ENCODE measurements at places on chromosomes 16 and 17.

- no peak for DNase-seq
Measured at GRCh38 chr16:84562174-84562815, 55.6 kb downstream of the COTL1 start.

DNA sequence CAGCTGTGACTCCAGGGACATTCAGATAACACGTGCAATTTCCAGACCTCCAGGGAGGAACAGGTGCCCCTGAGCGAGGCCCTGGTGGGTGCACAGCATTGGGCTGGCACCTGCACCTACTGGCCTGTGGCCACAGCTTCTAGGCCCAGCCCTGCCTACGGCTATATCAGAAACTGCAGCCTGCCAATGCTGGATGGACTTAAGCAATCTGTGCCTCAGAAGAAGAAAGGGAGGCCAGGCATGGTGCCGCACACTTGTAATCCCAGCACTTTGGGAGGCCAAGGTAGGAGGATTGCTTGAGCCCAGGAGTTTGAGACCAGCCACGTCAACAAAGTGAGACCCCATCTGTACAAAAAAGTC, 12.4 kb downstream of the PITPNM3 start:
- DNase-seq = no peak

DNA sequence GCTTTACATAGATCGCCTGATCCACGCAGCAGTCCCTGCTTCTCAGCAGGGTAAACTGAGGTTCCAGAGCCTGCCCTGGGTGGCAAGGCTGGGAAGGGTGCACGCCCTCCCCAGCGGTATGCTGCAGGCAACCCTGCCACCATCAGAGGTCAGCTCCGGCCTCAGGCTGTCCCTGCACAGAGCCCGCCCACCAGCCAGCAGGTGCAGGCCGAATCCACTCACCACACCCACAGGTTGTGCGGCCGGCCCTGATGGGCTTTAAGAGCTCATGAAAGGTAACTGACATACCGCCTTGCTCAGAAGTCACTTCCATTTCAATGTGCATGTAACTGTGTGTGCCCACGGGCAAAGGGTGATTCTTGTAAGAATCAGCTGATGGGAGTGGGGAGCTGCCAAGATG, 7.1 kb downstream of the RBFOX3 start:
- DNase-seq = no peak

DNA sequence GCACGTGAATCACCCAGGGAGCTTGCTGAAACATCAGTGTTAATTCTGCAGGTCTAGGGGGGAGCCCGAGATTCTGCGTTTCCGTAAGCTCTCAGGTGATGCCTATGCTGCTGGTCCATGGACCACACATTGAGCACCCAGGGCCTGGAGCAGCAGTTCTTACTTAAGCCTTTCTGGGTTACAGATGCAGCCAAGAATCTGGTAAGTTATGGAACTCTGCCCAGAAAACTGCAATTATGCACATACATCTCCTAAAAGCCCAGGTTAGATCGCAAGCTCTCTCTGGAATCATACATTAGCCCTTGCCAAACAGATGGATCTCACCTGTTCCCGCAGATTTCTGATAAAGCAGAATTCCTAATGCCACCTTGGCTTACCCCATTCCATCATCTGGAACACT, 265.9 kb upstream of the SALL1 start:
- no peak for DNase-seq

GRCh38 chr17:38925263-38925995, at the start of gene LASP1NB:
Gene LASP1NB (plus strand): TSS chr17:38925614.
- peak; percentile 81 for DNase-seq

GRCh38 chr17:65514082-65514481, 47.4 kb downstream of the AXIN2 start:
- DNase-seq = peak; percentile 18

- DNase-seq = no peak
Measured at GRCh38 chr16:68762996-68763756, 26.1 kb downstream of the CDH1 start.

GRCh38 chr17:61635913-61636432, 45.0 kb upstream of the NACA2 start:
- no peak for DNase-seq

- no peak for DNase-seq
Measured at GRCh38 chr17:75301049-75301448, 11.8 kb upstream of the SLC25A19 start.

DNA sequence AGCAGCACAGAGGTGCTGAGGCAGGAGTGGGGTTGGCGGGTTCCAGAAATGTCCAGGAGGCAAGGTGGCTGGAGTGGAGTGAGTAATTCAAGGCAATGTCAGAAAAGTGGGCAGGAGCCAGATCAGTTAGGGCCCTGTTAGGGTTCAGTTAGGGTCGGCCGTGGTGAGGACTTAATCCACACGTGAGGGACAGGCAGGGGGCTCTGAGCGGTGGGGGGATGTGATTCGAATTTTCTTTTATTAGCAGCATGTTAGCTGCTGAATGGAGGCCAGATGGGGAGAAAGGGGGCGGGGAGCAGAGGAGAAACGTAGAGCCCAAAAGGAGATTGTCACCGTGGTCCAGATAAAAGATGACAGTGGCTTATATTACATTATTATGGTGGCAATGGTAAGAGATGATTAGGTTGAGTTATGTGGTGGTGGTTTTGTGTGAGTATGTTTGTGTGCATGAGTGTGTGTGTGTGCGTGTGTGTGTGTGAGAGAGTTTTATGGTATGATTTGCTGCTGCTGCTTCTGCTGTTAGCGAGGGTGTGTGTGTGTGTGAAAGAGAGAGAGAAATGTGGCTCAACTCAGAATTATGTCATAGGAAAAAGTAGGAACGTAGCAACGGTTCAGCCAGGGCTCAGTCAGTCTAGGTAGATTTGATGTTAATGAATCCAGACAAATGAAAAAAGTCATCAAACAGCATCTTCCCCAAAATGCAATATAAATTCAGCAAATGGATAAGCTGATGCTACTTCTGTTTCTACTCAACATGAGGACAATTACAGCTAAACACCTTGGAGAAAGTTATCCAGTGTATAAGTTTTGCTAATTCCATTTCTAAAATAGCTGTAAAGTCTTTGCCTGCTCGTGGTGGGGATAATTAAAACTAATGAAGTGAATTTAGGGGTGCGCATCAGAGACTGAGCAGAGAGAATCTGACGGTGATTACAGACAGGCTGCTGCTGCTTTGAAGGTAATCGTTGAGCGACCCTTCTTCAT, 390.6 kb downstream of the HAPSTR1 start:
- DNase-seq = no peak

DNA sequence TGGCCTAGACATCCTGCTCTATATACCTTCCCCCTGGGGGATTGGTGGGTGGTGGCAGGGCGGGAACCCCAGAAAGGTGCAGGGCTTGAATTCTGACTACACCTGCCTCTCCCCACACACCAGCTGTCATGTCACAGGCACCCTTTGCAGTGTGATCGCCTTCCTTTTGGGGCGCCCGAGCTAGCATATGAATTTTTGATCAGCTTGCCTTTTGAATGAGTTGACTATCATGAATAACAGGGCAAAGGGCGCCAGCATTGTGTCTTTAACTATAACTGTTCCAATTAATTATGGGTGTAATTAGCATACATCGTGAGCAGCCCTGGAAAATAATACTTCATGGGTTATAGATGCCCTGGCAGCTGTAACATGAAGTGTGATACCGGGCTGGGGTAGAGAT, 72.7 kb downstream of the CYLD start:
- no peak for DNase-seq

DNA sequence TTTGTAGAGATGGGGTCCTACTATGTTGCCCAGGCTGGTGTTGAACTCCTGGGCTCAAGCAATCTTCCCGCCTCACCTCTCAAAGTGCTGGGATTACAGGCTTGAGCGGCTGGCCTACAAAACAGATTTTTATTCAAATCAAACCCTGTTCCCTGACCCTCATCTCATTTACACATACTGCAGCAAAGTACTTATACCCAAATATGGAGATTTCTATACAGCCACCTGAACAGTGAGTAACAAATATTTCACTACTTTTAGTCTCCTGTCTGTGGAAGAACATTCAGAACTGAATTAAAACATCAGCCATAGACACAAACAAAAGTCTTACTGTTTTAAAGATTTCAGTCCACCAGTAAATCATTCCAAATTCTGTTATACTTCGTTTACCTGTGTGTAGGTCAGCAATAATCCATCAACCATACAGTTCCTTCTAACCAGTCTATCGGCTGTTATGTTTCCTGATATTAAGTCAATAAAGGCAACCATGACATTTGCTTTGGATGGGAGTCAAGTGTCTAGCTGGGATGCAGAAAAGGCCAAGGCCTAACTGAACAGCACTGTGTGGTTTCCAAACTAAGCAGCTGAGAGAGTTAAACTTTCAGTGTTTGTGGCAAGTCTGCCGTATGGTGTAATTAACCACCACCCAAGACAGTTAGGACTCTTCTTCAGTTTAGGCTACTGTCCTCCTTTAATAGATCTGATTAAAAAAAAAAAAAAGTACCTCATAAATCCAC, 22.3 kb downstream of the ERN1 start:
- no peak for DNase-seq

DNA sequence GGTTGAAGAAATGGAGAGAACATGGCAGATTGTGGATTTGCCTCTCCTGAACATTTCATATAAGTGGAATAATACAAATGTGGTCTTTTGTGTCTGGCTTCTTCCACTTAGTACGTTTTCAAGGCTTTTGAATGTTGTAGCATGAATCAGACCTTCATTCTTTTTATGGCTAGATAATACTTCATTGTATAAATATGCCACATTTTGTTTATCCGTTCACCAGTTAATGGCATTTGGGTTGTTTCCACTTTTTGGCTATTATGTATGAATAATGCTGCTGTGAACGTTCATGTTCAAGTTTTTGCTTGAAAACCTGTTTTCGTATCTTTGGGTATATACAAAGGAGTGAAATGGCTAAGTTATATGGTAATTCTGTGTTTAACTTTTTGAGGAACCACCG, 130.4 kb downstream of the TANC2 start:
- DNase-seq = no peak

DNA sequence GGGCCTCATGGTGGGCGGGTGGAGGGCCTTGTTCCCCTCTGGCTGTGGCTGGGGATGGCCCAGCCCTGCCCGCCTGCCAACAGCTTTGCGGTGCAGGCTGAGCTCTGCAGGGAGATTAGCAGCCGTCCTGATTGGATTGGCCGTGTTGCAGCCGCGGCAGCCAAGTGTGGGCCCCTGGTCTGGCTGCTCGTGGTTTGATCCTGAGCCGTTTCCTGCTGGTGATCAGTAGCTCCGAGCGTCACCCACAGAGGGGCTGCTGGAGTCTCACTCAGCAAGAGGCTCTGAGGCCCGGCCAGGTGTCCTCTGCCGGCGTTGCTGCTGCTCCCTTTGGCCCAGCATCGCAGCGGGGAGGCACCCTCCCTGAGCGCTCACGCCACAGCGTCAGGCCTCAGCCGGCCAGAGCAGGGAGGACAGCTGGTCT, 32.5 kb downstream of the BAIAP2 start:
- DNase-seq = no peak

DNA sequence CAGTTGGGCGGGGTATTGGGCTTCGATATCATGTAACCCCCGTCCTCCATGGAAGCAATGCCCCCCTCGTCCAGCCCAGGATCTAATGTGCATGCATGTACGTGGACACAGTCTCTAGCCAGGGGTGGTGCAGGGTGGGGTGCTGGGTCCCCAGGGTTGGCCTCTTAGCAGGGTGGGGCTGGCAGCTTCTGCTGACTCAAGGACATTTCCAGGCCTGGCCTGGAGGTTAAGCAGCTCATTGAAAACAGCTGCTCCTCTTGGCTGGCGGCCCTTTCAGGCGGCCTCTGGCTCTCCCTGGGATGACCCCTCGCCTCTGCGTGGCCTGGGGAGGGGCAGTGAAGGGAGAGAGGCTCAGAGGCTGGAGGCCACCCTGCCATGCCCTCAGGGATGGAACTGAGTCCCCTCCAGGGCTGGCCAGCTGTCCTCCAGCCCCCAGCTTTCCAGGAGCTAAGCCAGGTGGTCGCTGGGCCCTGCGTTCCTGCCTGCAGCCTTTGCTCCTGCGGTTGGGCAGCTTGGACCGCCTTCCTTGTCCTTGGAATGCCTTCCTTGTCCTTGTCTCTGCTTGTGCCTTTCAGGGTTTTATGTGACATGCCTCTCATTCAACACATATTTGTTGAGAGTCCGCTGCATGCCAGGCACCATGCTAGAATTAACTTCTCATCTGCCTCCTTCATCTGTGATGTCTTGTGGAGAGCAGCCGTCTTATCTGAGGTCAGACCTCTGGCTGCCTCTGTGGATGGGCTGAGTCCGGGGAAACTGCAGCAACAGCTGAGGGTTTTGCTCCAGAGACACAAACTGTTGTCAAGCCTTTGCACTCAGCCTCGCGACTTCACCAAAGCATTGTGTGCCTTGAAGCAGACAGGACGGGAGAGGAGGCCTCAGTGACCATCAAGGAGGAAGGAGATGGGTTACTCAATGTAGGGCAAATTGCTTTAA, 26.6 kb downstream of the MRC2 start:
- no peak for DNase-seq

DNA sequence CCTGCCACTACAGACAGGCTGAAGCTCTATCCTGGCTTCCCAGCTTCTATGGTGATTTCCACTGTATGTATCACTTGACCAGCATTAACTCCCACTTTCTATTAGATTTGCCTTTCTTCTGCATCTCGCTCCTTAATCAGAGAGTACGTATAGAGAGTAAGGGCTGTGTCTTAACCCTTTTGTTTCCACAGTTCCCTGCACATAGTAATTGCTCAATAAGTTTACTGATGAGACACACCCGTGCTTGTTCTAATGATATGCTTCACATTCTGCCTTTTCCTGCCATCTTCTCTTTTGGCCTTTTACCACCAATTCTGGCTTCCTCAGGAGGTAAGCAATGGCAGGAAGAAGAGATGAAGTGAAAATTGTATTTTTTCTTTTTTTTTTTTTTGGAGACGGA, 20.6 kb upstream of the USP36 start:
- DNase-seq = no peak

DNA sequence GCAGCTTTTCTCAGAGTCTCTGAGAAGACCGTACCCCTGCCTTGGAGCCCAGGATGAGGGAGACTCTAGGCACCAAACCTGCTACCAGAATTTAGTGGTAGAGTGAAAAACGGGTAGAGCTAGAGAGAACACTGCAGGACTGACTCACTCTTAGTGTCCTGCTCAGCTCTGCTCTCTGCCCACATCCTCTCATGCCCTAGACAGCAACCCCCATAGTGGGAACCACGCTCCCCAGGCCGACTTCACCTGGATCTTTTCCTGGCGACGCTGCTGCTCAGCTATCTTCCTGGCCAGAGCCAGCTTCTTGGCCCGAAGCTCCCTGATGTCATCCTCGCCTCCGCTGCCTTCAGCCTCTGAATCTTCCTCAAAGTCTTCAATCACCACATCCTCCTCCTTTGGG, 26.7 kb downstream of the HIC1 start:
- no peak for DNase-seq

All from anterior cingulate cortex (tissue), 58 donors.